ENCODE measurements at places on chromosomes 7 and 10.

DNA sequence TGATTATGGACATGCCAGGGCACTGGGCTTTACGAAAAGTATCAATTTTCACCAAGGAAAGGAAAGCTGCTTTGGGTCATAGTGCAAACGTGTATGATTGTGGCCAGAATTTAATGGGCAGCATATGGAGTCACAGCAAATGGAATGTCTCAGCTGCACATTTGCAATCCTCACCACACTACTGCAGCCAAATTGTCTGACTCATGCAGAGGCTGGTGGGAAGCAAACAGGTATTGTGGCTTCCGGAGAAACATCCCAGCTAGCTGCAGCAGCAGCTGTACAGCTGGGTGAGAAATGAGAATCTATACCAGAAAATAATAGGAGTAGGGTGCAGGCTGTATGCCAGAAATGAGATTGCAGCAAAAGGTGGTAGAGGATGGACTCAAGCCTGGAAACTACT, 374.7 kb upstream of the VWC2 start:
- DNase-seq = no peak

DNA sequence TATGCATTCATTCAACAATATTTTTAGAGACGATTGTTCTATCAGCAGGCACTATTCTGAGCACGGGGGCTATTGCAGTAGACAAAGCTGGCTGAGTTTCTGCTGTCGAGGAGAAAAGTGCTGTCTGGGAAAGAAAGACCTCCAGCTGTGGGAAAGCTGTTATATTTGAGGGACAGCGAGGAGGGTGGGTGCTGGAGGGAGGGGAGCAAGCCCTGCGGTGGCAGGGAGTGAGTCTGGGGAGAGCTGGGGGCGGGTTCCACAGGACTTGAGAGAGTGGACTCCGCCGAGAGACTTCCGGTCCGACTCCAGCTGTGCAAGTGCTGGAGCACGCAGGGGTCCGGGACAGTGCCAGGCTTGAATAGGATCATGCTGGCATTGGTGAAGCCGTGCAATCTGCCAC, 602.1 kb upstream of the FOXK1 start:
- no peak for DNase-seq

DNA sequence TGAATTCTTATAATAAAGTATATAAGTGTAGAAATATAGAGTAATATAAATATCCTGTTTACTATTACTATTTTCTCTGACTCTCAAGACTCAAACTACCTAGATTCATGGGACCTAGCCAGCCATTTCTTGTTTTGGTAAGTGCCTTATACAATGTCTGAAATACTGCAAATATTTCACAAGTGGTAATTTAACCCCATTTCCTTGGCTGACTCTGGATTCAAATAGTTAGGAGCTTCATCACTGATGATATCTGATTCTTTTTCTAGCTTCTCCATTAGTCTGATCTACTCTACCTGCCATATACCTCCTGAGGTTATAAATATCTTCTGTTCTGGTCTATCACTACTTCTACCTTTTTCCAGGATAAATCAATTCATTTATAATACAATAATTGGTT, 6.4 kb upstream of the RALA start:
- DNase-seq = no peak

- no peak for DNase-seq
These were observed 6.2 kb upstream of the TRIP6 start for GRCh38 chr7:100860702-100861615.

DNA sequence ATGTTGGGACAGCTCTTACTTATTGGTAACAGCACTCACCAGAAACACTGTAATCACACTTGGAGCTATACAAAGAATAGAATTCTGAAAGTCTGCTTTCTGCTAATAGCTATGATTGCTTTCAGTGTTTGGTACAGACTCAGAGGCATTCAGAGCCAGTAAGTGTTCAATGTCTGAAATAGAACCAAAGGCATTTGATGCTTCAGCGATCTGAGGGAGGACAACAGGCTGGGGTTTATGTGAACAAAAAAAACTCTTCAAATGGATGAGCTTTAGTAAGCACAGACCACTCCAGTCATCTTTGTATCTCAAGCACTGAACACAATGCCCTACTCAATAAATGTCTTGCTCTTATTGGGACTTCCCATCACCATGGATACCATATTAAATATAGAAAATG, 322.8 kb upstream of the GRM3 start:
- DNase-seq = no peak

DNA sequence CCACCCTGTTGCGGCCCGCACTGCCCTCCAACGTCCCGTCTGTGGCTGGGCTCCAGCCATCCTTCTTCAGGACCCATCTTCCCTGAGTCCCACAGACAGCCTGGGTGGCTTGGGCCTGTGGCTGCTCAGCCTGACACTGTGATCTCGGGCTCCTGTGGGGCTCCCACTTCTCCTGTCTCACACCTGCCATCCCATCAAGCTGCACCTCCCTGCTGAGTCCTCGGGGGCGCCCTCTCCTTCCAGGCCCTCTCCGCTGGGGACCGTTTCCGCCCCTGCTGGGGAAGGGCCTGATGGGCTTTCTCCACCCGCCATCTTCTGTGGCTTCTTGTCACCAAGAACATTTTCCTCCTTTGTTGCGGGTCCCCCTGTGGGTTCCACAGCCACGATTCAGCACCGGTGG, 173.8 kb upstream of the PPP2R2D start:
- no peak for DNase-seq

- no peak for DNase-seq
These were observed 24.4 kb downstream of the C10orf120 start for GRCh38 chr10:122675278-122675677.

DNA sequence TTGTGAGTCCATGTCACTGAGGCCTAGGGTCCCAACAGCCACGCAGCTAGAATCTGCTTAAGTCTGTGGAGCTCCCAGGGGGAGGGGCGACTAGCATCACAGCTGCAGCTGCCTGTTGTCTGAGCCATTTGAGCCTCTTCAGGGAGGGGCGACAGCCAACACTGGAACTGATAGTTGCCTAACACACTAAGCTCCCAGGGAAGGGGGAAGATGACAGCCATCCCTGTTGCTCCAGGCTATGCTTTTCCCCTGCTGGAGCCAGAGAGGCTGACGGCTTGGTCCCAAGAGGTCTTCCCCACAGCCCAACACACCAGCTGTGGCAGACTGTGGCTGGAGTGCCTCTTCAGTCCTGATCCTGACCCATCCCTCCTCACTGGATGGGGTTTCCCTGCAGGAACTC, 817.5 kb downstream of the NXPH1 start:
- no peak for DNase-seq

DNA sequence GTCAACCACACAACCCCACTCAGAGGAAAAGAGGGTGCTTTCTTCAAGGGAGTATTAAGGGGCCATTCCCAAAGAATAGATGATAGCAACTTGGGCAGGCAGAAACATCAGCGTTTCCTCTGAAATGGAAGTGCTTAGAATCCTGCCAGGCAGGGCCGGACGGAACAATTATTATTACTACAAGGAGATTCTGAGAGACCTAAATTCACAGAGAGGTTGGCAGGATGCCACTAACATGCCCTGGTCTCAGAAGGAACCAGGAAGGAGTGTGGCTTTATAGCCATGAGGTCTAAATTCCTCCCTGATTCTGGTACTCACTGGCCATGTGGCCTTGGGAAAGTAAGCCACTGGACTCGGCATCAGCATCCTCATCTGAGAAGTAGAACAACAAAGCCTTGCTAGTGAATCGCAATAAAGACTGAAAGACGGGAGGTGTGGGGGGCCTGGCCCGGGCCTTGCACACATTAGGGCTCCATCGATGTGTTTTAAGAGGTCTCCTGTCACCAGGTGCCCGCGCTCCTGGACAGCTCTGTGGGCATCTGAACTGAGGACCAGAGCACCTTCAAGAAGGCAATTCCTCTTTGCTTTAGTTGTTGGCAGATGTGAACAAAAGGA, 131.5 kb downstream of the OAT start:
- no peak for DNase-seq

- DNase-seq = no peak
These were observed 16.0 kb downstream of the CDNF start for GRCh38 chr10:14821635-14822375.

DNA sequence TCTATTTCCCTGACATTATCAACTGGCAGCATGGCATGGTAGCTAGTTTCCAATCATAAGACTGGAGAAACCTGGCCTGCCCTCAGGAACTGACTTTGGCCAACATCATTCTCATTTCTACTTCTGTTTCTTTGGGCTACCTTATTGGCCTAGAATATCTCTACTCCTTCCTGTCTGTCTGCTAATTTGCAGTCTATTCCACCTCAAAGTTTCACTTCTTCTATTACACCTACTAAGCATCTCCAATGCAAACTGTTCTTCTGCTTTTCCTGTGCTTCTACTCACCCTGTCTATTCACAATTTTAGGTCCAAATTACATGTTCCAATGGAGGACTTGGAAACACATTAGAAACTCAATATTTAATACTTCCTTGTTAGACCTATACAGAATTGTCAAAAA, 65.6 kb downstream of the ZNF503 start:
- DNase-seq = no peak

DNA sequence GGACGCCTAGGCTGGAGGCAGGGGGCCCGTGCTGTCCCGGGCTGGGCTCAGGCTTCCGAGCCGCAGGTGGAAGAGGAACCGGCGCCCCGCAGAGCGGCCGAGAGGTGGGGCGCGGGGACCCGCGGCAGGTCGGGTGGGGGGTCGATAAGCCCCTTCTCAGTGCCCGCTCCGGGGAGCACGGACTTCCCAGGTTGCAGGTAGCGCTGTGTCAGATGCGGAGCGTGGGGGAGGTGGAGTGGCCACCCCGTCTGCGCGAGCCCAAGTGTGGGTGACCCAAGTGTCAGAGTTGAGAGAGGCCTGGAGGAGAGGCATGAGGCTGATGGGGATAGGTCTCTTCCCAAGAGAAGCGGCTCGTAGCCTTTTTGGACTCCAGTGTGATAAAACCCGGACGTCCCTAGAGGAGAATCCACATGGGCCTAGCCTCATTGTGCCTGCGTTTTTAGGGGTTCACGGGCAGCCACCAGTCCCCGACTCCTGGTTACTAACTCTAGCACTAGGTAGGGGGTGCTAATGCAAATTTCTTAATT, 580 bp downstream of the EEPD1 start:
- DNase-seq = no peak

- no peak for DNase-seq
These were observed 81.4 kb downstream of the ATXN7L1 start for GRCh38 chr7:105794741-105795729.

Measured in activated T-cell treated with anti-CD3 and anti-CD28 coated beads for 4 hours (primary cell).